ENCODE measurements at places on chromosomes 5 and 9. TPM values are rescaled to one million over a fixed set of nuclear protein-coding genes. Genes with fewer than 3 reads are reported as not detected.

Gene SVEP1
- total RNA-seq: 39.0 TPM

- no peak for DNase-seq
Observed at GRCh38 chr9:8895861-8896224, 1096.3 kb upstream of the DMAC1 start.

DNA sequence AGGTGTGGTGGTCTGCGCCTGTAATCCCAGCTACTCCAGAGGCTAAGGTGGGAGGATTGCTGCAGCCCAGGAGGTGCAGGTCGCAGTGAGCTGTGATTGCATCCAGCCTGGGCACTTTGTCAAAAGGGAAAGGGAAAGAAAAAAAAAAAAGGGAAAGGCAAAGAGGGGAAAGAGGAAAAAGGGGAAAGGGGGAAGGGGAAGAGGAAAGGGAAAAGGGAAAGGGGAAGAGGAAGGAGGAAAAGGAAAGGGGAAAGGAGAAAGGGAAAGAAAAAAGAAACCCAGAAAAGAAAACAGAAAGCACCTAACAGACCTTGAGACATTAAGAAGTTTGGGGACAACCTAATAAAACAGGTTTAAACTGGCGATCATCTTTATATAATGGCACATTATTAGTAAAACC is 40.0 kb downstream of the IDNK start:
- no peak for DNase-seq

Gene LSM11
- 3.6 TPM for total RNA-seq

GRCh38 chr9:123643518-123643917 is 286.4 kb downstream of the DENND1A start:
- DNase-seq: no peak

Gene ABLIM3
- total RNA-seq: 4.2 TPM

Gene RNF208
- total RNA-seq: 7.2 TPM

Gene SLCO4C1
- total RNA-seq: 0.84 TPM

Gene GCNT1
- total RNA-seq: 4.0 TPM

Gene LECT2
- total RNA-seq: not detected

GRCh38 chr5:73093943-73094342 is 26.4 kb upstream of the TMEM171 start:
- no peak for DNase-seq

DNA sequence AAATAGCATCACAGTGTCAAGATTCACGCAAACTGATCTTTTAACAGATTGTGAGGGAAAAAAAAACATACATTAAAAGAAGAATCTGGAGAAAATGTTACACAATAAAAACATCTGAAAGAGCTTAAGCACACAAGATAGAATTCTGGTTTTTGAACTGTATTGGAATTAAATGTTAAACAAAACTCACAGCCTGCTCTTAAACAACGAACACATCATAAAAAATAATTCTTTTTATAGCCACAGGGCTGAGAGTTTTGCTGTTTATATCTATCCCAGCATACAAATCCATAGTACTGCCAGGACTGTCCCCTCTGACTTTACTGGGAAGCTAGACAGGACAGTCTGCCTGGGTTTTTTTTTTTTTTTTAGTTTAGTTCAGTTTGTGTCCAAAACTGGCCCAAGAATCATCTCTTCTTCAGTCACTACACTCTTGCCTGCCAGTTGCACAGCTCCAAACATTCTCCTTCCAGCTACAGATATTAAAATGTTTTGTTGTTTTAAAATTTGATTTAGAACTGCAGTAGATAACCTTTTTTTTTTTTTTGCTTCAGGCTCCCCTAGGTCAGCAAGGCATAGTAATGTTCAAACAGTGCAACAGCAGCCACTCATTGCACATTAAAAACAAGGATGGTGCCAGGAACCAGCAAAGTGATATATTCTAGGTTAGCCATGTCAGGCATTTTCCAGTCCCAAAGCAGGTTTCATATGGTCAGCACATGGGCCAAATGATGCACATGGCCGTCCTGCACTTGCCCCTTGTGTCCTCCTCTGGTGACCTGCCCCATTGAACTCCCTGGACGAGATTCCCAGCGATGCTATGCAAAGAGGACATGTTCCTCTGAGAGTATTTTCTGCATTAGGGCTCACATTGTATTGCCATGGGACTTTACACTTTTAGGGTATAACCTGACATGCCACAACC is 173.6 kb downstream of the ARL15 start:
- DNase-seq: no peak

DNA sequence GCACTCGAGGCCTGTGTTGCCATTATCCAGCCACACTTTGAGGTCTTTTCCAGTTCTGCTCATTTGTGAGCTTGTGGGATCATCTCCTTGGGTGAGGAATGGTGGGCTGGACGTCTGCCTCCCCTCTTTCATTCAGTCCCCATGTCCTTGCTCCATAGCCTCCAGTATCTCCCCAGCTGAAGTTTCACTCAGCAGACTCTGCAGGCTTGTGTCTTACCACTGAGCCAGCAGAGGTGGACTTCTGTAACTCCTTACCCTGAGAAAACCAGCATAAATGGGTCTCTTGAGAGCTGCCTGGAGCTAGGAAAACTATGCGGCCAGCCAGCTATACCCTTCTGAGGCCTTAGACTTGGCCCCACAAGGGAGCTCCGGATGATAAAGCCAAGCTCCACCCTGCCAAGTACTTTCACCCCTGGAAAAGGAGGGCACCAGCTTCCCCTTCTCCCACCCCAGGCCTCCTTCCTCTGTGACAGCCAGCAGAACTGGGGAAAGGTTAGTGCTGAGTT is 12.2 kb downstream of the IRF1 start:
- DNase-seq: no peak

Gene TEX48
- total RNA-seq: not detected

Gene PKD2L2
- total RNA-seq: not detected

- no peak for DNase-seq
Observed at GRCh38 chr5:170273968-170274710, 23.4 kb downstream of the LCP2 start.

DNA sequence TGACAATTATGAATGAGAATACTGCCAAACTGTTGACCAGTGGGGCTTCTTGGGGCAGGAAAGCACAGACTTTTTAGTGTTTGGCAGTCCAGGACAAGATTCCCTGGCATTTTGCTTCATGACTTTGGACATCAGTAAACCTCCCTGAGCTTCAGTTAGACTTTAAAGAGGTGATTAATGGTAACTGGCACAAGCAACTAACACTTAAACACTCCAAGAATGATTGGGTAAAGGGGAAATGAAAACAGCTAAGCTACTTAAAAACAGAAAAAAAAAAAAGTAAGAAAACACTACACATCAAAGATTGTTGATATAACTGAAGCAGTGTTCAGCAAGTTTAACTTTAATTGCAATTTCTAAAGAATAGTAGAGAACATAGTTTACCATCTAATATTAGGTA is 13.4 kb downstream of the PAIP1 start:
- DNase-seq: no peak

DNA sequence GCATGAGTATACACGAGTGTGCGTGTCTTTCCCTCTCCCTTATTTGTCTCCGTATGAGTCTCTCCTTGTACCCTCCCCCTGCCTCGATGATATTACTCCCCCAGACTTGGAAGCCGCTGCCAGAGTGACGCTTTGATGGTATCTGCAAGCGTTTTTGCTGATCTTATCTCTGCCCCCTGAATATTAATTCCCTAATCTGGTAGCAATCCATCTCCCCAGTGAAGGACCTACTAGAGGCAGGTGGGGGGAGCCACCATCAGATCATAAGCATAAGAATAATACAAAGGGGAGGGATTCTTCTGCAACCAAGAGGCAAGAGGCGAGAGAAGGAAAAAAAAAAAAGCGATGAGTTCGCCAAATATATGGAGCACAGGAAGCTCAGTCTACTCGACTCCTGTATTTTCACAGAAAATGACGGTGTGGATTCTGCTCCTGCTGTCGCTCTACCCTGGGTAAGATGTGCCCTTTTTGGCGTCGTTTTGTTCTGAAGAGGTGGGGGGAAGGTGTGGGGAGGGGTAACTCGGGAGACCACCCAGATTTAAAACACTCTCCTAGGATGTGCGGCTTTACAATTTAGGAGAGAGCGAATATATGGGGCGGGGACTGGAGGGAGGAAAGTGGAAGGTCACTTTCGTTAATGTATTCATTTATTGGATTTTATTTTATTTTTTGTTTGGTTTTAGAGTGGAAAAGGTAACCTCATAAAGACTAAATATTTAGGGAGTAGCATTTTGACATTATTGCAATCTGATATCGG is at the start of gene GABRG2:
GABRG2 (plus strand) TSS at position 119 of the 757 bp plus-strand sequence; CDS start at position 346, 227 bp downstream.
- DNase-seq: no peak

Gene CNTLN
- total RNA-seq: 4.0 TPM

GRCh38 chr5:19733612-19734495 is 254.1 kb downstream of the CDH18 start:
- no peak for DNase-seq

DNA sequence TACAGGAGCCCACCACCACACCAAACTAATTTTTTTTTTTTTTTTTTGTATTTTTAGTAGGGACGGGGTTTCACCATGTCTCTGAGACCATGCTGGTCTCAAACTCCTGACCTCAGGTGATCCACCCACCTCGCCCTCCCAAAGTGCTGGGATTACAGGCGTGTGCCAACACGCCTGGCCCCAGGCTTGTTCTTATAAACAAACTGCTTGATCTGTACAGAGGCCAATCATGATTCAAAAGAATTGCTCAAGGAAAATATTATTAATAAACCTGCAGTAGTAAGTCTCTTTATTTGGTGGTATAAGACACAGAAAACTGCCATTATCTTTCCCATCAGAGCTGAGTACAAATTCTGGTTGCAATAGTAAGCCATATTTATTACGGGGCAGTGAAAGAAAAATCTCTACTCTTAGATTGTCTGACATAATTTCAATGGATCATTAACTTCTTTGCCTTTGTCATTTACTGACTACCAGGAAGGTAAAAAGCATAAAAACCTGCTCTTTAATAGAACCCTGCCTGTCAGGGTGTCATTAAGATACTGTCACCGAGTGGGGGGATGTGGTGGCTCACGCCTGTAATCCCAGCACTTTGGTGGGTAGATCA is 33.3 kb downstream of the RASEF start:
- no peak for DNase-seq

- no peak for DNase-seq
Observed at GRCh38 chr5:143188083-143188482, 215.4 kb downstream of the NR3C1 start.

- no peak for DNase-seq
Observed at GRCh38 chr5:41695920-41696582, 174.2 kb downstream of the OXCT1 start.

Gene ACTBL2
- 2.2 TPM for total RNA-seq

Gene CXCL14
- 157 TPM for total RNA-seq

Gene KIF20A
- total RNA-seq: 1.3 TPM

DNA sequence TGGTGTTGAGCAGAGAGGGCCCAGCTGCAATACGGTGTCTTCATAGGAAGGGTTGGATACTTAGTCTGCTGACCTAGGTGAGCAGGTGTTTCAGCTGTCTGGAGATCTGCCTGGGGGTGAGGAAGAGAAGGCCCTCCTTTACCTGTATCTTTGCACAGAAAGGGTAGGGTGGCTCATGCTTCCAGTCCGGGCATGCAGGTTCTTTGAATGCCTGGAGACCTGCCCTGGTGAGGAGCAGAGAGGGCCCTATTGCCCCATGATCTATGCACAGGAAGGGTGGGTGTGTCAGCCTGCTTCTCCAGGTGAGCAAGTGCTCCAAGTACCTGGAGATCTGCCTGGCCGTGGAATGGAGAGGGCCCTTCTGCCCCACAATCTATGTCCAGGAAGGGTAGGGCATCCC is 63.0 kb downstream of the FER start:
- no peak for DNase-seq
